Urinary bladder (tissue), 4 donors: ENCODE measurements at places on chromosomes 11 and 22.

- DNase-seq = no peak
Observed at GRCh38 chr22:22154040-22154439, 90.5 kb upstream of the VPREB1 start.

GRCh38 chr11:7165911-7166310 is 77.1 kb downstream of the RBMXL2 start:
- DNase-seq = no peak

DNA sequence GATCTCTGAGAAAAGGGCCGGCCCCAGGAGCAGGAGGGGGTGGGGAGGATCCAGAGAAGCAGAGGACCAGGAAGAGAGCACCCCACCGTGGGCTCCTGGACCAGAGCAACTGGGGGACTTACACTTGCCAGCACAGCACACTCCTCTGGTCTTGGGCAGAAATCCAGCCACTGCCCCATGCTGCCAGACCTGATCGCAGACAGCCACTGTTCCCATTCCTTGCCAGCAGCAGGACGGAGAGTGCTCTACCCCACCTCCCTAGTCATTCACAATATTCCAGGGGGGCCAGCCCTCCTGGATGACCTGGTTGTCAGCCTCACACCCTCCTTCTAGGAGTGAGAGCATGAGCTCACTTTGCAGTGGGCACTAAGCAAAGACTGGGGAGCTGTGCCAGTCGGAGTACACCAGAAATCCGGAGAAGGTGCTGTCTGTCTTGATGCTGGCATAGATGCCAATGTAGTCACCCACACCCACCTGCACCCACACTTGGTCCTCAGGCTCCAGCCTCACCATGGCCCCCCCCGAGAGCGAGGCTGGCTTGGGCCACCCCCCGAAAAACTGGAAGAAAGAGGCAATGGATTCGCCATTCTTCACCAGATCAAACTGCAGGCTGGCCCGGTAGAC is 1.6 kb downstream of the C1QTNF5 start:
- no peak for DNase-seq

DNA sequence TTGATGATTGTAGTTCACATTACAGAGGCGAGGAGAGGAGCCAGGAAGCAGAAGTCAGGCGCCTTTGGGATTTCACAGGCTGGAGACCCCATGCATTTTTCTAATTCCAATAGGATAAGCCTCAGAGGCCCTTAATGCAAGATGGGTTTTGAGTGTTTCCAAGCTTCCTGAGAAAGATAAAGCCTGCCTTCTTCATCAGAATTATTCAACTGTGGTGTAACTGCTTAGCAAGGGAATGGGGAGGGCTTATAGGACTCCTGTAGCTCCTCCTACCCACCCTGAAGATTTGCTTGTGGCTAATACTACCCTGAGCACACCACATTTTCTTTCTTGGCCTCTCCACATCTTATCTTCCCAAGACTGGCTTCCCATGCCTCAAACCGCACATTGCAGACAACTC is 151.1 kb upstream of the ISX start:
- no peak for DNase-seq

GRCh38 chr11:102196816-102197215 is 86.6 kb downstream of the YAP1 start:
- DNase-seq = no peak

- DNase-seq = no peak
Observed at GRCh38 chr11:87224486-87224885, 186.8 kb downstream of the TMEM135 start.

DNA sequence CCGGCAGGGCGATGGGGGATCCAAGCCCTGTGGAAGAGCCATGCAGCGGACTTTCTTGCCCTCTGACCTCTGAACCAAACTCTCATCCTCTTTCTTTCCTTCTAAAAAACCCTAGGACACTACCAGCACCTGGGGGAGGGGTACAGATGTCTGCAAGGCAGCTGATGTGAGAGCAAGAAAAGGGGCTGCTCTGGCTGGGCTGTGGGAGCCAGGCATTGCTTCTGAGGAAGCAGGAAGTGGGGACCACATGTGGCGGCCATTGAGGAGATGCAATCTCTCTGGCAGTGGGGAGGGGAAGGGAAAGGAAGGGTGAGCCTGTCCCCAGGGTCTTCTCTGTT is 36.0 kb downstream of the FAM83F start:
- DNase-seq = no peak
